ENCODE measurements at places on chromosomes 7 and 10.

GRCh38 chr7:7178906-7179305 is 3.4 kb upstream of the C1GALT1 start:
- no peak for DNase-seq

DNA sequence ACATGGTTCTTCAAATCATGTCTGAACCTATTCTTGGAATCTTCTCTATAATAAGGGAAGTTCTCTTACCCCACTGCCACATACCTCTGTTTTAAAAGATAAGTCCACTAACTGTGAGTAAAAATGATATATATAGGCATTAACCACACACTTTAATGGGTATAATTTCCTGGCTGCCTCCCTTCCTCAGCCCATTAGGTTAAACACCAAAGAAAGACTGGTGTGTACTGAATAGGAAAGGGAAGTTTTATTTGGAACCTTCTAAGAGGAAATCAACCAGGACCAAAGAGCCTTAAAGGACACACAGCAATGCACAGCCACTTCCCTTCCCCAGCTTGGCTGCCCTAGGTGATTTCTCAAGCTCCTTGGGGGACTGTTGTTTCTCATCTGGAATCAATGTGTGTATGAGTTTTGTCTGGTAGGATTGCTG is 5.0 kb upstream of the WBP1L start:
- DNase-seq: no peak

- no peak for DNase-seq
These were observed 35.9 kb downstream of the IL6 start for GRCh38 chr7:22762866-22763265.

DNA sequence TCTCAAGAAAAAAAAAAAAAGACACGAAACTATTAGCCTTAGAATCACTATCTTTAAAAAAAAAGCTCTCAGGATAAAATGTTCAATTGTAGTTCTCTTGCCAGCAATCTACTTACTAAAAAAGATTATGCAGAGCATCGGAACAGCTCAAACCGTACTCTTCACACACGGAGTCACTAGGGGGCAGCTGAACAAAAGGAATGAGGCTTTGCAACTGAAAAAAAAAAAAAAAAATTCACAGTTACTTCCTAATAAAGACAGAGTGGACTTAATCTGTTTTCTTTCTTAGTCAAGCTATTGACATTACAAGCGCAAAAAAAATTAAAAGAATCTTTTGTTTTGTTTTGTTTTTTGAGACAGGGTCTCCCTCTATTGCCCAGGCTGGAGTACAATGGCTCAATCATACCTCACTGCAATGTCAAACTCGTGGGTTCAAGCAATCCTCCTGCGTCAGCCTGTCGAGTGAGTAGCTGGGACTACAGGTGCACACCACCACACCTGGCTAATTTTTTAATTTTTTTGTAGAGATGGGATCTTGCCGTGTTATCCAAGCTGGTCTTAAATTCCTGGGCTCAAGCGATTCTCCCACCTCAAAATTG is 11.5 kb downstream of the PMS2 start:
- peak; percentile 47 for DNase-seq

- no peak for DNase-seq
These were observed 42.1 kb upstream of the TMEM196 start for GRCh38 chr7:19815546-19815945.

- DNase-seq: no peak
These were observed 70.5 kb upstream of the ABI1 start for GRCh38 chr10:26931223-26931622.

GRCh38 chr10:128461991-128462390 is 335.8 kb upstream of the MKI67 start:
- DNase-seq: no peak

GRCh38 chr10:21159669-21160068 is 262.6 kb upstream of the NEBL start:
- DNase-seq: no peak

- DNase-seq: no peak
These were observed 167.4 kb upstream of the PRSS58 start for GRCh38 chr7:142425281-142425680.

DNA sequence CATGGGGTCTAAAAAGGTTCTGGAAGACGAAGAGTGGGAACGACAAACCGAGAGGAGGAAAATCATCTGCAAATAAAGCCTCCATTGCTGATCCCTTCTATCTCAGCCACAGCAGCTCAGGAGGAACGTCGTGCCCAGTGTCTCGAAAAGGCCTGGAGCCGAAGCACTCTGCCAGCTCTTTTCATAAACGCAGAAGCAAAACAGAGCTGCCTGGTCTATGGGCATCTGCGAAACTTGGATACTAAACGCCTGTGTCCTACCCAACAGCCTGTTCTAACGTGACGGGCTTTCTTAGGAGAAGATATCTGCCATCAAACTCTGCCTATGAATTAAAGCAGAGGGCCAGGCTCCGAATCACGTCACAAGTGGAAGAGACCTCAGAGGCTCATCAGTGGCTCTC is 68.7 kb downstream of the GNA12 start:
- no peak for DNase-seq
